Stimulated activated CD4-positive, alpha-beta T cell treated with anti-CD3 and anti-CD28 coated beads, TNF-alpha, amount 100 ng/mL, for 4 hours (primary cell): ENCODE measurements at places on chromosomes 3 and 15.

- DNase-seq, result no peak
Observed at GRCh38 chr3:113775516-113775915, 28.7 kb downstream of the ATP6V1A start.

DNA sequence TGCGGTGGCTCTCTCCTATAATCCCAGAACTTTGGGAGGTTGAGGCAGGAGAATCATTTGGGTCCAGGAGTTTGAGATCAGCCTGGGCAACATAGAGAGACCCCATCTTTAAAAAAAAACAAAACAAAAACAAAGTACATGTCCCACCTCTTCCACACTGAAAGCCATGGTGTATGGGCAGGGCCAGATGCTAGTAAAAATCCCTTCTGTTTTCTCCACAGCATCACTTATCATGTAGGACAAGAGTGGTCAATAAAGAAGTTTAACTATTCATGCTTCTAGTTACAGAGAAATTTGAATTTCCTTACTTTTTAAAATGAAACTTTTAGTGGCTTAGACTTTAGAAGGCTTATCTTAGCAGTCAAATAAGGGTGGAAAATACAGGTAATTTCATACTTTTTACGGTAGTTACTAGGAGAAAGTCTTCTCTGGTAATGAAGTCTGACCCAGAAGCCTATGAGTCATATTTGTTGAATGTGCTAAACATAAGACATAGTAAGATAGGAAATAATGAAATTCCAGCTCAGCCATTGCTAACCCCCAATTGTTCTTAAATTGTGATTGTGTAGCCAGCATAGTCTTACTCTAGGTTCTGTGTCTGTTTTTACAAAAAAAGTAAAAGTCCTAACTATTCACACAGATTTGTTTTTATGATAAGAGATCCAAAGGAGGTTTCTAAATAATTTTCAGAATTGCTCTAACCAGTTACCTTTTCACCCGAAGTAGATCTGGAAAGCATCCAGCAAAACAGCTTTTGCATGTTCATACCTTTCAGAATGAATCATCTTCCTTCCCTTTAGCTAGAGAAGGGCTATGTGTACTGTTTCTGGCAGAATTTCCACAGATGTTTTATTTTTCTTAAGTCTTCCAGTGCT, 16.4 kb upstream of the ZNF609 start:
- DNase-seq, result no peak

- DNase-seq, result no peak
Observed at GRCh38 chr3:8443829-8444791, 57.5 kb upstream of the LMCD1 start.

DNA sequence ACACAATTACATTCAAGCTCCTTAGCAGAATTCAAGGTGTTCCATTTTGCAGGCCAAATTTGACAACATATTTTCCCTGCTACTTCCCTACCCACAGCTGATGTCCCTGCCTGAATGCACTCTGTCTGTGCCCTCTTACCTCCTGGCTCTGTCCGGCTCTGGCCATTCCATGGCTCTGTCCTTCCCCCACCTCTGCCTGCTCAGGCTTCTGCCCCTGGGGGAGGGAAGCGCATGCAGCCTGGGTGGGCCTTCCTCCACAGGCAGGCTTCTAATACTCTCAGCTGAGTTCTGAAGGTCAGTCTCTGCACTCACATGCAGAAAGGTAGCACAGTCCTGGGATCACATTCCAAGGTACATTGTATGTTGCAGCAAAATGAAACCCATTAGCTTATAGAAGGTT, 113.6 kb upstream of the CACNA2D3 start:
- no peak for DNase-seq

DNA sequence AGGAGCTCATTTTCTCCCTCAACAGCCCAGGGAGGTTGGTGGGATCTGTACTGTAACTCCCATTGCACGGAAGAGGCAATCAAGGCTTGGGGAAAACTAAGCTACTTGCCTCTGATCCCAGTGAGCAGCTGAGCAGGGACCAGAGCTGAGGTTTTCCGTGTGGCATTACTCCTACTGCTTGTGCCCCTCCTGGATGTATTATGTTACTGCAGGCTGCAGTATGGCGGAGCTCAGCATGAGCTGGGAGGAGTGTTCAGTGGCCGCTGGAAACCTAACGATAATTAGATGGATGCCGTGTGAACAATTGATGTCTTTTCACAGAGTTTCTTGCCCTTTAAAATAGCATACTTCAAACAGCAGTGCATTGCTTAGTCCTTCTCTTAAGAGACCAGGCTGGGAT, 2.0 kb upstream of the TPRG1 start:
- no peak for DNase-seq

GRCh38 chr3:116440196-116440595, 5.1 kb downstream of the LSAMP start:
- no peak for DNase-seq

DNA sequence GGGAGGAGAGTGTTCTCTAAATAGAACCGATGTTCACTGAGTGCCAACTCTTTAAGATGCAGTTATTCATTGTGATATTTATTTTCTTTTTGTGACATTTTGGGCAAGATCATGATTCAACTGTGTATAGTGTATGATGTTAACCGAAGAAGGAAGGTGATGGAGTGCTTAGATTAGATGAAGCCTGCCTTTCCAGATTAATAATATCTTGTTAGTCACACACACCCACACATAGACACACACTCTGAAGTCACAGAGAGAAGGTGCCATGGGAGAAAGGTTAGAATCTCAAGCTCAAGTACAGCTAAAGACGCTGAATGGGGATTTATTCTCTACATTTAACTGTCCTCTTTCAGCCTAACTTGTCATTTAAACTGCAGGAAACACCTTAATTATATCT, 77.0 kb downstream of the SLC9A9 start:
- no peak for DNase-seq

- no peak for DNase-seq
Observed at GRCh38 chr3:150414959-150415358, 6.9 kb downstream of the TSC22D2 start.

GRCh38 chr3:192106543-192106942, 620.8 kb downstream of the FGF12 start:
- no peak for DNase-seq

DNA sequence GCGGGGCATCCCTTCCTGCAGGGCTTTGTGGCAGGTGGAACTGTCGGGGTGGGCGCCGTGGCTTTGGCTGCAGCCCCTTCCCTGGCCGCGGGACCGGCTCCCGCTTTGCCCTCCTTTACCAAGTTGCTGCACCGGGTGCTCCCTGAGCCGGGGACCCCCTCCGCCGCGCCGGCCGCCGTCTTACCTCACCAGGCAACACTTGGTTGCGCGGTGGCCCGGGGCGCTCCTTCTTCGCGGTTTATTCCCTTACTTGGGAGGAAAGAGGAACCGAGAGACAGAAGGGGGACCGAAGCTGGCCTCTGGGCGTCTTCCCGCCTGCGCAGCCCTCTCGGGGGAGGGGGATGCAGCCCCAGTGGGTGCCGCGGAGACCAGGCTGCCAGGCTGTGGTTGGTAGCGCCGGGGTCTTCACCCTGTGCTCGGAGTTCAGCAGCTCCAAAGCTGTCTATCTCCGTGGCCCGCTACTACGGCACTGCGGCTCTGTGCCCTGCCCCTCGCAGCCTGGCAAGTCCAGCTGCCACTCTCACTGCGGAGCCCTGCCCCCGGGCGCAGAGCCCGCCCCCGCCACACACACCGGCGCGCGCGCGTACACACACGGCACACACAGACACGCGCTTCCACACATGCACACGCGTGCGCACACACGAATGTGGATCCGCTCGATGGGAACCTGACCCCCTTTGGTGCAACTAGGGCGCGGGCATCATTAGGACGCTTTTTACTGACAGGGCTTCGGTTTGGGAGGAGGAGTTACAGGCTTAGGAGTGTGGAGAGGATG, at the start of gene DGKG:
DGKG (minus strand) TSS at position 473 of the 775 bp plus-strand sequence. CDS start 41,775 bp downstream, outside the sequence.
- no peak for DNase-seq

DNA sequence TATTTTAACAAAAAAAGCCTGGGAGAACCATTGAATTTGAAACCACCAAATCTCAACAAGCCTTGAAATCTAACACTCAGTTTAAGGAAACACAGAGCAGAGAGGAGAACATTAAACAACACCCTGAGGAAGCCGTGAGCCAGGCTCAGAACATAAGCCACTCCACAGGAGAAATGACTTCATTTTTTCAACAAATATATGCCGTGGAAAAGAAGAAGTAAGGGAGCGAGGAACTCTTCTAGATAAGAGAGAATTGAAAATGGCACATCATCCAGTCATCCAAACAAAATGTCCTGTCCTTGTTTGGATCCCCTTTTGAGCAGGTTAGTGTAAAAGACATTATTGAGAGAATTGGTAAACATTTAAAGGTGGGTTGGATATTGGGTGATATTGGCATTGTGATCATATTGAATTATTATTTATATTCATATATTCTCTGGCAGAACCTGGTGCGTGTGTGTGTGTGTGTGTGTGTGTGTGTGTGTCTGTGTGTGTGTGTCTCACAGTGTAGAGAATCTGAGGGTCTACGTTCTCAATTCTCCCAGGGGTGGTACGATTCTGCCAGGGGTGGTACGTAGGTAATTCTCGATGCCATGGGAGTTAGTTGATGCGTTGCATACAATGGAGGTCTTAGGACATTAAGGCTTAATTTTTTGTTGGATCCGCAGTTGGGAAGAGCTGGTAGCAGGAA, 94.4 kb downstream of the ST6GAL1 start:
- DNase-seq, result no peak

- DNase-seq, result no peak
Observed at GRCh38 chr3:194715022-194715800, 29.5 kb downstream of the FAM43A start.

- no peak for DNase-seq
Observed at GRCh38 chr15:68583321-68583720, 4.5 kb downstream of the CORO2B start.

GRCh38 chr3:179450901-179451264, 387 bp downstream of the GNB4 start:
- DNase-seq, result no peak

DNA sequence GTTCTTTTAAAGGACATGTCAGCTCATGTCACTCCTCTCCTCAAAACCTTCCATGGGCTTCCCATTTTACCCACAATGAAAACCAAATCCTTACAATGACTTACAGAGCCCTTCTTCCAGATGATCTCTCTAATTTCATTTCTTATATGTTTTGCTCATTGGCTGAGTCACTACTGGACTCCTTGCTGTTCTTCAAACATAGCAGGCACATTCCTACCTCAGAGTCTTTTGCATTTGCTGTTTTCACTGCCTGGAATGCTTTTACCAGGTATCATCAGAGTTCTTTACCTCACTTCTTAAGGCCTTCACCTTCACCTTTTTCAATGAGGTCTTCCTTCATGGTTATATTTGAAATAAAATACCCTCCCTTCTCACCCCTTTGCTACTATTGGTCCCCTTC, 57.3 kb downstream of the NECTIN3 start:
- no peak for DNase-seq

DNA sequence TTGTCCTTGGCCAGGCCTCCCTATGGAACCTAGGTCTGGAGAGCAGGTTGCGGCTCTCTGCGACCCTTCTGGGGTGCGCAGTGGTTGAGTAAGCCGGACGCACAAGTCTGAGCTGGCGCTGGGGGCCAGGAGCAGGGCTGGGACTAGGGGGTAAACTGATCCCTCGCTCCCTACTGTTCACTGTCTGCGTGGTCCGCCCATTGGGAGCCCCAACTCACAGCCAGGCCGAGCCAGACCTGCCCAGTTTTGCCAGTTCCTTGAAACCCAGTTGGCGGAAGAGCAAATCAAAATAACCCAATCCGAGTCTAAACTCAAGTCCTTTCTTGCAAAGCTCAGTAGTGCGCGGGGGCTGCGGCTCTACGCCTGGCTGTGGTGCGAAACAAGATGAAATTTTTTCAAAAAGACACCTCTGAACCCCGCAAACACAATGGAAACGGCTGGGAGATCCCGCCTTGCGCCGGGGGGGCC, 17.5 kb downstream of the RGMA start:
- DNase-seq, result no peak

GRCh38 chr3:100936931-100937330, 56.3 kb downstream of the ABI3BP start:
- no peak for DNase-seq

GRCh38 chr3:138796761-138797160, 38.0 kb downstream of the PIK3CB start:
- DNase-seq, result no peak

DNA sequence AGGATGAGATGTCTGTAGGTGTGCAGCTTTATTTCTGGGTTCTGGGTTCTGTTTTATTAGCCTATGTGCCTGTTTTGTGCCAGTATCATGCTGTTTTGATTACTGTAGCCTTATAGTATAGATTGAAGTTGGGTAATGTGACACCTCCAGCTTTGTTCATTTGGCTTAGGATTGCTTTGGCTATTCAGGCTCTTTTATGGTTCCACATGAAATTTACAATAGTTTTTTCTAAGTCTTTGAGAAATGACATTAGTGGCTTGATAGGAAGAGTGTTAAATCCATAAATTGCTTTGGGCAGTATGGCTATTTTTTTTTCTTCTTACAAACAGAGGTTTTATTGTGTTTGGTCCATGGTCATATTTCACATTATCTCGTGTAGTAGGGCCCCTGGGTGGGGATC, 285.8 kb upstream of the GADL1 start:
- no peak for DNase-seq

- no peak for DNase-seq
Observed at GRCh38 chr15:70376929-70377691, 279.4 kb upstream of the TLE3 start.

DNA sequence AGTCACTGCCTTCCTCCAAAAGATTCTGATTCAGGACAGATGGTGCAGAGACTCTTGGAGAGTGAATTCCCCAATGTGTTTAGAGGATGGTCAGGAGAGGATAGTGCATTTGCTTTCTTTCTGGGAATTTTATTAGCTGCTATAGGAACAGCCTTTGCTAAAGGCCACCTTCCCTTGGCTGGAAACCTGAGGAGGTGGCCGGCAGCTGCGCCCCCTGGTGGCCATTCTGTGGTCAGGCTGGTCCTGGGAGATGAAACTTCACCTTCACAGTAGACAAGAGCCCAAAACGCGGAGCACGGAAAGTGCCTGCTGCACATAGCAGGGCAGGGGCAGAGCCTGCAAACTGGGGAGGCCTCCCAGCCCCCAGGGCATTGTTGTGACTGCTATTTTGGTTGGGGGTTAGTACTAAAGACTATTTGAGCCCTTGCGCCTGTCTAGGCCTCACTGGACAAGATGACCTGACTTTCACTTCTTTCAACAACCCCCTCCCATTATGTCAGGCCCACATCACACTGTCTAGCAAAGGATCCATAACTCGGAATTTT, 34.3 kb downstream of the SEC22C start:
- peak; percentile 37 for DNase-seq

- DNase-seq, result no peak
Observed at GRCh38 chr15:62711691-62712454, 330.7 kb upstream of the TPM1 start.

GRCh38 chr3:132660052-132660810, at the start of gene UBA5:
UBA5 (plus strand) TSS chr3:132660329; CDS start chr3:132660538, 209 bp downstream.
- DNase-seq, result peak; percentile 42
